NCI-H1092 (cell line): ENCODE measurements at places on chromosomes 7 and 10.

DNA sequence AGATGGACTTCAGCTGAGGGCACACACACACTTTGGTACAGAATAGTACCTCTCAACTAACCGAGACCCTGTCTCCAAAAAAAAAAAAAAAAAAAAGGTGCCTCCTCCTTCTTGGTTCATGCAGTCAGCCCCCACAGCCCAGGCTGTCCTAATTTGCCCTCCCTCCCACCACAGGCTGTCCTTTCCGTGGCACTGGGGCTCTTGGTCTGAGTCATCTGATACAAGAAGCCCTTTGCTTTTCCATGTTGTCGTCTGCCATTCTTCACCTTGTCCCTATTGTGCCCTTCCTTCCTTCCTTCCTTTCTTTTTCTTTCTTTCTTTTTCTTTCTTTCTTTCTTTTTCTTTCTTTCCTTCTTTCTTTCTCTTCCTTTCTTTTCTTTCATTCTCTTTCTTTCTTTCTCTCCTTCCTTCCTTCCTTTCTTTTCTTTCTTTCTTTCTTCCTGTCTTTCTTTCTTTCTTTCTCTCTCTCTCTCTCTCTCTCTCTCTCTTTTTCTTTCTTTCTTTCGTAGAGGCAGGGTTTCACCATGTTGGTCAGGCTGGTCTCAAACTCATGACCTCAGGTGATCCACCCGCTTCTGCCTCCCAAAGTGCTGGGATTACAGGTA is 96.0 kb upstream of the IKZF1 start:
- no peak for DNase-seq

- DNase-seq, result no peak
These were observed 58.3 kb upstream of the PPP2R2D start for GRCh38 chr10:131842351-131843088.

DNA sequence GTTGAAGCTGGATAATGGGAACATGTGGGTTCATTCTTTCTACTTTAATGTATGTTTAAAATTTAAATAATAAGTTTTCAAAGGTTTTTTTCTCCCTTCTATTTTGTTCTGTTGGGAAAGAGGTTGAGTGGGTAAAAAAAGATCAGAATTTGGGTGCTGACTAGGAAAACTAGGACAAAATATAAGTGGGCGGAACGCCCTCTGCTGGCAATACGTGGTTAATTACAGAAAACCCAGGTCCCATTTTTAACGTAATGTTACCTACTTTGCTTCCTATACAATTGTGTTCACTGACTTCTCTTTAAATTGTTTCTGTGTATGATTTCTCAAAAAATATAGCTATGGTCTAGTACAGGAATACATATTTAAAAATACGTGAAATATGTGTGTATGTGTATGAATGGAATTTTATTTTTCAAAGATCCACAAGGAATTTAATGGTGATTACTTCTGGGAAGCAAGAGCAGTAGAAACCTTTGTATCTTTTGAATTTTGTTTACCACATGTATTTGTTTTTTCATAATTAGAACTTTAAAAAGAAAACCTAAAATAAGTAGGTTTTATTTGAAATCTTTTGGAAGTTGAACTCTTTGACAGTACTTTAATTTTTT is 8.7 kb downstream of the ECD start:
- no peak for DNase-seq

GRCh38 chr7:16491148-16491547 is 25.6 kb upstream of the SOSTDC1 start:
- no peak for DNase-seq

- DNase-seq, result no peak
These were observed 8.2 kb upstream of the RET start for GRCh38 chr10:43068471-43069210.

GRCh38 chr10:108615576-108616320 is 1307.6 kb downstream of the XPNPEP1 start:
- no peak for DNase-seq

DNA sequence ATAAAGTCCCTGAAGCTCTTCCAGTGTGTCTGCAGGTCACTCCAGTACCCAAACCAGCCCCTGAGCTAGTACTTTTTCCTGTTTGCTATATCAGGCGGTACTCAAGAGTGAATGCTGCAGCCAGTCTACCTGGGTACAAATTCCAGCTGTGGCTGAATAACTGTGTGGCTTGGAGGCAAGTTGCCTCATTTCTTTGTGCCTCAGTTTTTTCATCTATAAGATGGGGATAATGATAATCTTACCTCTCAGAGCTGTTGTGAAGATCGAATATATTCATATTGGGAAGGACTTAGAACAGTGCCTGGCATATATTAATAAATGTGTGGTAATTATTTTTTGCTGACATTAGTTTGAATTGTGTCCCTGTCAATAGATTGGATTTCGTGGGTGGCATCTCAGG is 191.2 kb downstream of the WDR11 start:
- DNase-seq, result no peak

DNA sequence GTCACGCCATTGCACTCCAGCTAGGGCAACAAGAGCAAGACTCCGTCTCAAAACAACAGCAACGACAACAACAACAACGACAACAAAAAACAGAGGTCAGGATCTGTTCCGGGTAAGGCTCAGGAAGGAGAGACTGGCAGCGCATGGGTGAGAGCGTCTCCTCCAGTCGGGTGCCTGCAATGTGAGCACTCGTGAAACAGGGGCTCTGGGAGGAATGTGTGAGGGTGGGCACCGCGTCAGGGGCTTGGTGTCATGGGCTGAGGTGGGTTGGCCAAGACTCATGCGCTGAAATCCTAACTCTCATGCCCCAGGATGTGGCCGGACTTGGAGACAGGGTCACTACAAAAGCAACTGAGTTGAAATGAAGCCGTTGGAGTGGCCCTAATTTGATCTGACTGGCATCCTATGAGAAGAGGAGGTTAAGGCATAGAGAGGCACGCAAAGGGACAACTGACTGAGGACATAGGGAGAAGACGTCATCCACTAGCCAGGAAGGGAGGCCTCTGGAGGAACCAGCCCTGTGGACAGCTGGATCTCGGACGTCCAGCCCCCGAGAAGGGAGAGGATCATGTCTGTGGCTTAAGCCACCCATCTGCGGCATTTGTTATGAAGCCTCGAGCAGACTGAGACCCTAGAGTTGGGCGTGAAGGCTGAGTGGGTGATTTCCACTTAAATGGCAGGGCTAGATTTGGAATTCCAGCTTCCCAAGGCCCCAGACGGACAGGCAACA is 241.5 kb upstream of the PITRM1 start:
- no peak for DNase-seq

DNA sequence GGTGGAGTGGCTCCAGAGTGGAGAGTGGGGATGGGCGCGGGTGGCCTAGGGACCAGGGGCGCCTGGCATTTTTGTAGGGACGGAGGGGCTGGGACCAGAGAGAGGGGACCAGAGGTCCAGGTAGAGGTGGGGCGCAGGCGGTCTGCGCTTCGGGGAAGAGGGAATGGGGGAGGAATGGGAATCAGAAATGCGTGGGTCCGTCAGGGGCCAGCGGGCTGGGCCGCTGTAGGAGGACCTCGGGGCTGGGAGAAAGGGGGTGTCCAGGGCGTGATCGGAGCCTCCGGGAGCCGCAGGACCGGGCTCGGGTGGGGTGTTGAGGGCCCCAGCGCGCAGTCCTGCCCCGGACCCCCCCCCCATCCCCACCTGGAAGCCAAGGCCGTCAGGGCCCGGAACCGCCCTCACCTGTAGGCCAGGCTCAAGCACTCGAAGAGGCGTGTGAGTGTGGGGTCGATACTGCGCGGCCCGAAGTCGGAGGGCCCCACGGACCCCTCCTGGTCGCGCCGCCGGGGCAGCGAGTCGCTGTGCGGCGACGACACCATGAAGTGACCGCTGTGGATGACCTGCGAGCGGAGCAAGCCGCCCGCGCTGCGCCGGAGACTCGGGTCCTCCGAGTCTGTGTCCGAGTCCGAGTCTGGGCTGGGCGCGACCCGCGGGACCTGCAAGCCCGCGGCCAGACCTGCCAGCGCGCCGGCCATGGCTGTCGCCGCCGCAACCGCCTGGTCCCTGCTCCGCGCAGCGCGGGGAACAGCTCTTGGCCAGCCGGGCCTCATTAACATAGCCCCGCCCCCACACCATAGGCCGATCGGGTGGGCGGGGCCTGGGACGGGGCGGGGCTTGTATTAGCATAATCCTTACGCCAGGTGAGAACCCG is at the start of gene MLXIPL:
Gene MLXIPL, minus strand, starts transcription at position 725 of the 871 bp plus-strand sequence. Its CDS starts 30 bp downstream, at position 695.
- peak; percentile 55 for DNase-seq

- DNase-seq, result no peak
These were observed 211.1 kb upstream of the RNF32 start for GRCh38 chr7:156429514-156429913.

GRCh38 chr10:63798599-63799498 is 277.6 kb downstream of the REEP3 start:
- DNase-seq, result no peak

GRCh38 chr10:92350411-92350810 is 59.4 kb downstream of the MARCHF5 start:
- DNase-seq, result no peak

GRCh38 chr7:68429411-68430117 is 1168.7 kb upstream of the AUTS2 start:
- no peak for DNase-seq

GRCh38 chr7:30934225-30934624 is 22.6 kb downstream of the AQP1 start:
- DNase-seq, result no peak

GRCh38 chr7:135111379-135111778 is 36.5 kb upstream of the TMEM140 start:
- no peak for DNase-seq

GRCh38 chr10:11509036-11509435 is 102.4 kb downstream of the USP6NL start:
- no peak for DNase-seq

DNA sequence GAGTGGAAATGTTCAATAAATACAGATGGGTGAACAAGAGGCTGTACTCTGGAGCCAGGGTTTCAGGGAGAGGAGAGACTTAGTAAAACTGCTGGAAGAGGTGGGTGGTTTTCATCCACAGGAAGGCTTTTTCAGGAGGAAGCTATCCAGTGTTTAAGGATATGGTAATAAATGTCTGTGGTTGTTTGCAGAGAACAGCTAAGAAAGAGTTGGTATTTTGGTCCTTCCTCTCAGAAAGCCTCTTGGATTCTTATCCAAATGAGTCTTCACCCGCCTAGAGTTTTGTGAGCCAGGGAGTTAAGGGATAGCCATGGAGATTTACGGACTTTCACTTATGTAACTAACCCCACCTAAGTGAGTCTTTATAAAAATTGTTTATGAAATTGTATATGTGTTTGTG is 95.7 kb downstream of the GNAI1 start:
- no peak for DNase-seq

- DNase-seq, result no peak
These were observed 107.8 kb downstream of the ADARB2 start for GRCh38 chr10:1629326-1630198.

DNA sequence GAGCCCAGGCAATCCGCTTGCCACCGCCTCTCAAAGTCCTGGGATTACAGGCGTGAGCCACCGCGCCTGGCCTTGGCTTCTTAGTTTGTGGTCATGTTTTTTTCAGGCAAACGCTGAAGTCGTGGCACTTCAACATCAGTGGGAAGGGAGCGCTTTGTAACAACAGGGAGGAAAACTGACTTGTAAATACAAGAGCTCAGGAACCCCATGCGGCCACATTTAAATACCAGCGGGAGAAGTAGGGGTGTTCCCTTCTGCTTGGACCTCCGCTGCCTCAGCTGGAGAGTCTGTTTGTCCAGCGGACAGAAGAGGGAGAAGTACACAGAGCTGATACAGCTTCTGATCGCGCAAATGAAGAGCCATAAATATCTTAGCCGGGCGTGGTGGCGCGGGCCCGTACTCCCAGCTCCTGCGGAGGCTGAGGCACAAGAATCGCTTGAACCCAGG is 108.7 kb upstream of the KMT2C start:
- DNase-seq, result no peak

GRCh38 chr10:77240041-77240652 is 397.5 kb downstream of the KCNMA1 start:
- DNase-seq, result peak; percentile 22

DNA sequence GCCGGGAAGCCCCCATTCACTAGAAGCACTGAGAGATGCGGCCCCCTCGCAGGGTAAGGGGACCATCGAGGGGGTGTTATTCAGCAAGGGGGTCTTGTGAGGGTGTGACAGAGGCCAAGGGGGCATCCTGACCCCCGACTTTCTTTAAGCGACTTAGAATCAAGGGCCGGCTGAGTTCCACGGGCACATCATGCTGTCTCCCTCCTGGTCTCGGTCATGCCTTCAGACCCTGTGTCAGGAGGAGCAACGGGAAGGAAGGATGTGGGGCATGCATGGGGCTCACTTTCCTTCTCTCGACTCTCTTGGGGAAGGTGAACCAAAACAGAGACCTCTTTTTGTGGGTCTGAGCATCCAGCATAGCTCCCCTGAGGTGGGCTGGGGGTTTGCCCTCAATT is 2.5 kb downstream of the ACSL5 start:
- DNase-seq, result no peak

- peak; percentile 47 for DNase-seq
These were observed 57.7 kb downstream of the SLIT1 start for GRCh38 chr10:97128039-97128492.

GRCh38 chr7:126079581-126079980 is 1150.0 kb upstream of the POT1 start:
- no peak for DNase-seq

GRCh38 chr10:8840356-8840755 is 785.9 kb downstream of the GATA3 start:
- no peak for DNase-seq

DNA sequence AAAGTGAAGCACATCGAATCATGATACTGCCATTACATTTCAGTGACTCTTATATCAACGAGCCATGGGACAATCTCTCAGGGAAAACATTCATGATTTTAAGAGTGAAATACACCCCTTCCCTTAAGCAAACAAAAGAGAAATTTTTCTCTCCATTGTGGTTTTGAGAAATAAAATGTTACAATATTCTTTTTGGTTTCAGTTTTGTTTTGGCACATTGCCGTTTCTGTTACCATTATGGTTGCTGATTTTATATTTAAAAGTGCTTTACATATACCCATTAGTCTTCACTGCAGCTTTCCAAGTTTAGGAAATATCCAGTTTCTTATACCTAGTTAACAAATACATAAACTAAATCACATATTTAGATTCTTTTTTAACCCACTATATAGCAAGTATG is 126.8 kb upstream of the SEM1 start:
- DNase-seq, result no peak

DNA sequence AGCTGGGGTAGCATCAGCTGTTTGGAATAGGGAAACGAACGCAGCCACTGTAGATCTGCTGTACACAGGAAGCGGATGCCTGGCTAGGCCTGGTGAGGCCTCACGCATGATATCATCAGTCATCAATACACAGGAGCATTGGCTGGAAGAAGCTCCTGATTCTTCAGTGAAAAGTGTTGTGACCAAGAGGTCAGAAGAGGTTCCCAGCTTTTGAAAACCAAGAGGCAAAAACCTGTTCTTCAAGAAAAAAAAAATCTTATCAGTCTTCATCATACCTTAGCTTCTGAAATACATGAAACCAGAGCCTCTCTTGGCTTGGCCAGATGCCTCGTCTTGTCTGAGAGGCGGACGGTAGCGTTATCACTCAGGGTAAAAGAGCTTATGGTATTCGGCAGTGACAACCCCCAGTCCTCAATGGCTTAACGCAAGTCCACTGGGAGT is 139.3 kb upstream of the TCF7L2 start:
- no peak for DNase-seq

DNA sequence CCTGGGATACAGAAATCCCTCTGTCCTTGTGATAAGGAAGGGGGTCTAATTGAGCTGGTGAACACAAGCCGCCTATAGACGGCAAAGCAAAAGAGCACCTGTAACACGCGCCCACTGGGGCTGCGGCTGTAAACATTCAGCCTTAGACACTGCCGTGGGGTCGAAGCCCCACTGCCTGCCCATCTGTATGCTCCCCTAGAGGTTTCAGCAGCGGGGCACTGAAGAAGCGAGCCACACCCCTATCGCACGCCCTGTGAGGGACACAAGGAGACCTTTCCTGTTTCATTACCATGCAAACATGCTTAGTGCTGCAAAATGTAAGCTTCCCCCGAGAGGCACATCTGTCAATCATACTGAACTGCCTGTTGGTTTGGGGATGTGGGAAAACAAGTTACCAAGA is 82.1 kb downstream of the NRP1 start:
- no peak for DNase-seq
